ENCODE measurements at places on chromosomes 11 and 22.

- peak; percentile 55 for DNase-seq
Measured at GRCh38 chr22:36386351-36386899, 1.3 kb downstream of the MYH9 start.

DNA sequence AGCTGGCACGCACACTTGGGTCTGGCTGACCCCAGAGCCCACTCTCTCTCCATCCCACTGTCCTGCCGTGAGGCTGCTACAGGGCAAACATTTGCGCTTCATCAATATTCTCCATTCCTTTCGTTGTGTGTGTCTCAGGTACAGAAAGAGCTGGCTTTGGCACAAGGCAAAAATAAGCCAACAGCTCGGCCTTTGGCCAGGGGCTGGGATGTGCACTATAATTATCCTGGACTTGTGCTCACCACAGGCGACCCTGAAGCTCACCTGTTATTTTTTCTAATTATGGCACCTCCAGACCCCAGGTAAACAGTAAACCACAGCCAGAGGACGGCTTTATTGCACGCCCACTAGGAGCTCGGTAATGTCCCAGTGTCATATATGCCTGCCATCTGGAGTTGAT lies 10.9 kb downstream of the ZMAT5 start:
- DNase-seq, result no peak

GRCh38 chr11:68142028-68142412 lies 20.8 kb upstream of the CHKA start:
- DNase-seq, result no peak

GRCh38 chr11:104819603-104820002 lies 78.7 kb downstream of the CASP12 start:
- no peak for DNase-seq

GRCh38 chr22:48891688-48892577 lies 935.7 kb downstream of the BRD1 start:
- no peak for DNase-seq

- no peak for DNase-seq
Measured at GRCh38 chr11:23755769-23756168, 741.1 kb upstream of the LUZP2 start.

- no peak for DNase-seq
Measured at GRCh38 chr11:15473954-15474837, 359.5 kb downstream of the INSC start.

Data from ELF-1 (cell line).